MM.1S (cell line): ENCODE measurements at places on chromosomes 7 and 10.

DNA sequence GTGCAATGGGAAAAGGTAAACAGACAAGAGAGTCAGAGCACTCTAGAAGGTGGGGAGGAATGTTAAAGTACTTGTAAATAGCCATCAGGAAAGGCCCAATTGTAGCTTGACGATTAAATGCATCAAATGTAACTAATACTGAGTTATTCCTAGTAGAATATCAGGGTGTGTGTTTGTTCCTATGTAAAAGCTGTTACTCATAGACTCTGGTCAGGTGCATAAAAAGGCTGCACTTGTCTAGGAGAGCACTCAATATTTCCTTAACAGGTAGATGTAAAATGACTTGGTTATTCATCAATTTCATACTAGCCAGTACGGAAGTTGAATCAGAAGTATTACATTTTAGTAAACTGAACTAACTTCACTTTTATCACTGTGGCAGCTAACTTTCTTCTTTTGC is 179.7 kb upstream of the AGR3 start:
- no peak for DNase-seq

DNA sequence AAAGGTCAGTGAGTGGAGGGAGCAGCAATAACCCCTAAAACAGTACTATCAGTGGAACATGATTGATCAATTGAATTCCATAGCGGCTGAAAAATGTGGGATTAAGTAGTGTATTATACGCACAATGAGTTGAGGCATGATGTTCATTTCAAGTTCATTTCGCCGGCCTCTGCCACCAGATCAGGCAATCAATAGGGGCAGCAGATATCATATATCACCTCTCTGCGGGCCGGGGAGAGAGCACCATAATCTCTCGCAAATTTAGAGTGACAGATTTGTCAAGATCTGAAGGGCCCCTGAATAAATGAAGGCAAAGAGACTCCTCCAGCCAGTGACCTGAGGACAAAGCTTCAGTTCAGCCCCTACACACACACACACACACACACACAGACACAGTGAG is 58.5 kb downstream of the PAX2 start:
- no peak for DNase-seq

DNA sequence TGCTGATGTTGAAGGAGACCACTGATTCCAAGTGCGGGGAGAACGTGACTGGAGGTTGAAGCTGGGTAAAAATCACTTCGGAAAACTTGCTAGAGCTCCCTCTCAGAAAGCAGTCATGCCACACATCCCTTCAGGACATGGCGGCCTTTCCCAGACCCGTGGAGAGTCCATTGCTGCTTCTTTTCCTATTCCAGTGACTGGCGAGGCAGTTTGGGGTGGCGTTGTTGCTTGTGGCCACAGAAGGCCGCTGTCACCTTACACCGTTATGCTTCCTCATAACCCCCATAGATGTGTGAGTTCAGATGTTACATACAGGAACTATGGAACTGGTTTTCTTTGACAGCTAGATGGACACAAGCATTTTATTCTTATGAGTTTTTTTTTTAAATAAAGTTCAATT is 235.6 kb upstream of the POM121L12 start:
- no peak for DNase-seq

- no peak for DNase-seq
Observed at GRCh38 chr10:78903341-78903940, 165.3 kb upstream of the ZMIZ1 start.
